ELR (cell line): ENCODE measurements at places on chromosomes 1 and 21.

- no peak for DNase-seq
These were observed 27.5 kb downstream of the ADGRB2 start for GRCh38 chr1:31736675-31737074.

DNA sequence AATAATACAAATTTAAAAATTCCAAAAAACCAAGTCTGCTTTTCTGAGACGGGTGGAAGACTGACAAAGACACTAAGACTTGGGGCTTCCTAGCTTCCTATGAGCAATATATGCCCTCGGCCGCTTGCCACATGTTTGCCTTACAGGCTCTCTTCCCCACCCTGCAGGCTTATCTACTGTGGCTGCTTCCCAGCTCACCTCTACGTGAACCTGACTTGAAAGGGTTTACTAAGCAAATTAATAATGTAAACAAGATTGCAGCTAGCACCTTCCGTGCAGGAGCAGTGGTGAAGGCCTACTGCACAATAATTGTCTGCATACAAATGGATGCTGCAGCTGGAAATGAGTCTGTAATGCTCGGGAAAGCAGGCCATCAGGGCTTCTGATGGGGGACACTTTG, 152.9 kb upstream of the DAB1 start:
- no peak for DNase-seq

DNA sequence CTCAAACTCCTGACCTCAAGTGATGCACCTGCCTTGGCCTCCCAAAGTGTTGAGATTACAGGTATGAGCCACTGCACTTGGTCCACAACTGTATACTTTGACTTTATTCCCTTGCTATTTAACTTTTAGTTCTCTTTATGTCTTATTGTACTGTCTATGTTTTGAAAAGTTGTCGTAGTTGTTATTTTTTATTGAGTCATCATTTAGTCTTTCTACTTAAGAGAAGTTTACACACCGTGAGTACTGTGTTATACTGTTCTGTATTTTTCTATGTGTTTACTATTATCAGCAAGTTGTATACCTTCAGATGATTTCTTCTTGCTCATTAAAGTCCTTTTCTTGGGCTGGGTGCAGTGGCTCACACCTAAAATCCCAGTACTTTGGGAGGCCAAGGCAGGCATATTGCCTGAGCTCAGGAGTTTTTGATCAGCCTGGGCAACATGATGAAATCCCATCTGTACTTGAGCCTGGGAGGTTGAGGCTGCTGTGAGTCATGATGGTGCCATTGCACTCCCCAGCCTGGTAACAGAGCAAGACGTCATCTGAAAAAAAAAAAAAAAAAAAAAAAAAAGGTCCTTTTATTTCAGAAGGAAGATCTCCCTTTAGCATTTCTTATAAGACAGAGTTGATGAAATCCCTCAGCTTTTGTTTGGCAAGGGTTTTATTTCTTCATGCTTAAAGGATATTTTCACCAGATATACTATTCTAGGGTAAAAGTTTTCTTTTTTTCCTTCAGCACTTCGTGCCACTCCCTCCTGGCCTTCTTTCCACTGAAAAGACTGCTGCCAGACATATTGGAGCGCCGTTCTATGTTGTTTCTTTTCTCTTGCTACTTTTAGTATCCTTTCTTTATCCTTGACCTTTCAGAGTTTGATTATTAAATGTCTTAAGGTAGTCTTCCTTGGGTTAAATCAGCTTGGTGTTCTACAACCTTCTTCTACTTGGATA, 47.6 kb downstream of the TNFSF18 start:
- DNase-seq, result peak; percentile 84

- DNase-seq, result no peak
These were observed 3.5 kb downstream of the C1orf116 start for GRCh38 chr1:207028884-207029650.

DNA sequence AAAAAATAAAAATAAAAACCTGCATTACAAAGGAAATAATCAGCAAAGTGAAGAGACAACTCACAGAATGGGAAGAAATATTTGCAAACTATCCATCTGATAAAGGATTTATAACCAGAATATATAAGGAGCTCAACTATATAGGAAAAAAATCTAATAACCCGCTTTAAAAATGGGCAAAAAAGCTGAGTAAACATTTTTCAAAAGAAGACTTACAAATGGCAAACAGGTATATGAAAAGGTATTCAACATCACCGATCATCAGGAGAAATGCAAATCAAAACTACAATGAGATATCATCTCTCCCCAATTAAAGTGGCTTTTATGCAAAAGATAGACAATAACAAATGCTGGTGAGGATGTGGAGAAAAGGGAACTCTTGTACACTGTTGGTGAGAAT, 3.8 kb upstream of the GNG5 start:
- DNase-seq, result no peak

GRCh38 chr1:101781201-101781831, 215.4 kb downstream of the OLFM3 start:
- DNase-seq, result peak; percentile 51

DNA sequence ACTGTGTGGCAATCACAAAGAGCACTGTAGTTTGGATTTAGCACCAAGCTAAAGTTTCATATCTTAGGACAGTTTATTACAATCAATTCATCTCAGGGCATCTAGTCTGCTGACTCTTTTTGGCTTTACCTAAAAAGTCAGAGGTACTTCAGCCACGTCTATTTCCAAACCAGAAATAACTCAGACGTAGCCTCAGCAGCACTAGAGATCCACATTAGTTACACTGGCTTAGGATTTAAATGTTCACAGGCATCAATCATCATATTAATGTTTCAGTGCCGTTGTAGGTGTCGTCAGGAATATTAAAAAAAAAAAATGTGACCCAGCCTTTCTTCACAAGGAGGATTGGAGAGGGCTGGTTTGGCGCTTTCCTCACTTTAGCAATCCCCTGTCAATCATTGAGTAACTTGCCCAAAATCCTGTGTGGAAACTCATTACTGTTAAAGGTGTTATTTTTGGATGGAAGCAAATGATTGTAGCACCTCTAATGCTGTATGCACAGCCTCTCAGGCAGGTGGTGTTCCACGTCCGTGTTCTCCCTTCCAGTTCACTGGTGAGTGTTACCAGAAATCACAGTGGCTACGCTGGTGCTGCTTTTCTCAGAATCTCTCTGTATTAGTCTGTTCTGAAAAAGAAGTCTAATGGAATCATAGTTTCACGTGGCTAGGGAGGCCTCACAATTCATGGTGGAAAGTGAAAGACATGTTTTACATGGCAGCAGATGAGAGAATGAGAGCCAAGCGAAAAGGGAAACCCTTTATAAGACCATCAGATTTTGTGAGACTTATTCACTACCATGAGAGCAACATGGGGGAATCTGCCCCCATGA, 45.4 kb downstream of the NEK7 start:
- DNase-seq, result no peak

- peak; percentile 75 for DNase-seq
These were observed 618.3 kb downstream of the SMYD3 start for GRCh38 chr1:245888809-245889208.

DNA sequence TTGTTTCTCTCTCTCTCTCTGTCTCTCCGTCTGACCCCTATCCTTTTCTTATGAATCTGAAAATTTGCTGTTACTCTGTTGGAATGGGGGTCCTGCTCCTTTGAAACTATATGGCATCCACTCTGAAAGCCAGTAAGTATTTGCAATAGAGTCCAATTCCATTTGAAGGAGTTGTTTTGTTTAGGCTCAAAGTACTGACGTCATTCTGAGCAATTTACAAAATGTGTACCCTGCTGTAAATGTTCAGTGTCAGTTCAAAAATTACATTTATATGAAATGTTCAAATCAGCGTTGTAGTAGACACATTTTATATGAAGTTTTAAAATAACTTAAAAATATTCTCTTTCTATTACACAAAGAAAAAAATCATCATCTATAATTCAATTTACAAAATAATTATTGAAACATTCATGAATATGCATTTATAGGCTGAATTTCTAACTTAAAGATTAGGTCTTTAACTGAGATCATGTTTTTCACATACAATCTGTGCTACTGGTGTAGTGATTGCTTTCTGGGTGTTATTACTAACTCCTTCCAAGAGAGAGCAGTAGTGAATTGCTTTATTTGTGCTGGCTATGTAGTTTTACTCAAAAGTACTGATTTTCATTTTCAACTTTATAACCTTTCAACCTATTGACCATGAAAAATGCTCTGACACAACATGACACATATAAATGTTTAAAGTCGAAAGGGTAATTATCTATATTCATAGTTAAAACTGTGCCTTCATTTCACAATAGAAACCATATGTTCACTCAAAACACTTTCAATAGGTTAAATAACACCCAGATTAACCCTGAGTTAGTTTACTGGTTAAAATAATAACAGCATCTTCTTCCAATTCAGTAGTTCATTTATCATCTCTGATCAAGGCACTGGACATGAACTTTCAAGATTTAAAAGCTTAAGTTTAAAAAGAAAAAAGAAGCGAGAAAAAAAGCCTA, 253.1 kb upstream of the ADGRL4 start:
- peak; percentile 75 for DNase-seq

- DNase-seq, result no peak
These were observed 59.6 kb upstream of the HP1BP3 start for GRCh38 chr1:20846461-20847374.

GRCh38 chr1:230300322-230301301, 125.5 kb downstream of the PGBD5 start:
- no peak for DNase-seq
